ENCODE measurements at places on chromosomes 13 and 19.

DNA sequence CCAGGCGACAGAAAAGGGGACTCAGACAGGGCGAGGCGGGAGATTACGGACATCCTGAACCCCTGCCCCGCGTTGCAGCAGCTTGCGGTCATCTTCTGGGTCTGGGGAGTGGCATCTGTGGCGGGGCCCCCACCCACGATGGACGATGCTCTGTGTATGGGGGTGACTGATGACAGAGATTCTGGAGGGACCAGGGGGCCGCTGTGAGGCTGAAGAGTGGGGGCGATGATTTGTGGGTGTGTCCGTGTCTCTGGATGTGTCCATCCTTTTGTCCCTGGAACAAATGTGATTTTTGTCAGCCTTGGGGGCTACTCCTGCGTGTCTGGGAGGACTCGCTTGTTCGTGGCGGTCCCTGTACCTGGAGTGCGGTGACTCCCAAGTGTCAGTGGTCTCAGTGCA is 17.7 kb downstream of the ZNF77 start:
- DNase-seq, result no peak

DNA sequence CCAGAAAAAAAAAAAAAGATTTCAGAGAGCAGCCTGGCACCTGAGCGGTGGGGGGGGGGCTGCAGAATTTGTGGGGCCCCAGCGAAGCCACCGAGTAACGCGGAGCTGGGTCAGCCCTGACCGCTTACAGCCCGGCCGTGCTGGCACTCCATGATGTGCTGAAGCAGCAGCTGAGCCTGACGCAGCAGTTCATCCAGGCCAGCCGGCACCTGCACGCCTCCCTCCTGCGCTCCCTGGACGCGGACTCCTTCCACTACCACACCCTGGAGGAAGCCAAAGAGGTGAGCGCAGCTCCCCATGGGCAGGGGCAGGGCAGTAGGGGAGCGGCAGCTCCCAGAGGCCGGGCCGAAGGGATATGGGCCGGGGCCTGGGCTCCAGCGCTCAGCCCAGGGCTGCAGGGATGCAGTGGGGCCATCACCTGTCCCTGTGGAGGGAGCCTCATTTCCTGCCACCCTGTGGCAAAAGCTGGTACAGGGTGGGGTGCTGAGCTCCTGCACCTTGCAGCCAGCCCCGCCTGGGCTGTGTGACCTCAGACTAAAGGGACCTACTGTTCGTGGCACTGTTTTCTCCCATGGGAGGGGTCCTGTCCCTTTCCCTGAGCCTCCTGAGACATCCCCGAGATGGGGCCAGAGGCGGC is 18.3 kb downstream of the C19orf44 start:
- DNase-seq, result no peak

GRCh38 chr13:20198781-20199180 is 6.0 kb upstream of the GJB2 start:
- no peak for DNase-seq

DNA sequence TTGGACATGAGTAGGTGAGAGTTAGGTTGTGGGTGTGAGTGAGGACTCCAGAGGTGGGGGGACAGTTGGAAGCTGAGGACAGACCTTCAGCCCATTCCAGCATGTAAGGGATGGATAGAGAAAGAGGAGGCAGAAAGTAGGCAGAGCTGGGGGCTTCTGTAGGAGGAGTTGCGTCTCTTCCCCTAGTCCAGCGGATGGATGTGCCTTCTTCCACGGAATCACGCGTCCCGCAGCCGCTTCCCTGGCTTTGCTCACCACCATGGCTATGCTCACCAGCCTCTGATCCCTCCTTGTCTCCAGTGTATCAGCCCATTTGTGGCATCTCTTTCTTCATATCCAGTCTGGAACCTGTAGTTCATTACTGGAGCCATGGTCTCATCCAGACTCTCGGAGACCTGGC is 5.6 kb downstream of the UBAC2 start:
- DNase-seq, result no peak

GRCh38 chr13:90613076-90613795 is 734.3 kb upstream of the MIR17HG start:
- no peak for DNase-seq

DNA sequence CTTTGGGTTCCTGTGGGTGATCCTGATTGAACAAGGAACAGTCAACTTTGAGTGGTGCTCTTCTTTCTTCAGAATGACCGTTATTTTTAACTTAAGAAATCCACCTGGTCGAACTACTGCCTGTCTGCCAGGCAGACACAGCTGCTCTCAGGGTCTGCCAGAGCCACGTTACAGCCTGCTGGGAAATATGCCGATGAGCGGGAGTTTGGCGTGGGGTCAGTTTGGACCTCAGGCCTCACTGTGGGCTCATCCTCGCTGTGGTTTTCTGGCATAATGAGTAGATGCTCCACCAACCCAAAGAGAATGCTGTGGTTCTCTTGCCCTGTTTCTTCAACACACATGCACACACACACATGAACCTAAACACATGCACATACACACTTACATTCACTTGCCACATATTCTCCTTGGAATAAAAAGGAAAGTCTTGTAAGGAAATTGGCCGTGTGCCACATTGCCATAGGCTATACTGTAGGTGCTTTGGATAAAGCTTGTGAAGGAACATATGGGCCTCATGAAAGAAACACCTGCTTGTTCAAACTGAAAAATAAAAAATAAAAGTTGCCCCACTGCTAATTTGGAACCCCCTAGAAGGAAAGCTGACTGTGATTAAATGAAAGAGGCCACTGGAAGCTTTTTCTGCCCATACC is 598.7 kb upstream of the KLF12 start:
- DNase-seq, result no peak

DNA sequence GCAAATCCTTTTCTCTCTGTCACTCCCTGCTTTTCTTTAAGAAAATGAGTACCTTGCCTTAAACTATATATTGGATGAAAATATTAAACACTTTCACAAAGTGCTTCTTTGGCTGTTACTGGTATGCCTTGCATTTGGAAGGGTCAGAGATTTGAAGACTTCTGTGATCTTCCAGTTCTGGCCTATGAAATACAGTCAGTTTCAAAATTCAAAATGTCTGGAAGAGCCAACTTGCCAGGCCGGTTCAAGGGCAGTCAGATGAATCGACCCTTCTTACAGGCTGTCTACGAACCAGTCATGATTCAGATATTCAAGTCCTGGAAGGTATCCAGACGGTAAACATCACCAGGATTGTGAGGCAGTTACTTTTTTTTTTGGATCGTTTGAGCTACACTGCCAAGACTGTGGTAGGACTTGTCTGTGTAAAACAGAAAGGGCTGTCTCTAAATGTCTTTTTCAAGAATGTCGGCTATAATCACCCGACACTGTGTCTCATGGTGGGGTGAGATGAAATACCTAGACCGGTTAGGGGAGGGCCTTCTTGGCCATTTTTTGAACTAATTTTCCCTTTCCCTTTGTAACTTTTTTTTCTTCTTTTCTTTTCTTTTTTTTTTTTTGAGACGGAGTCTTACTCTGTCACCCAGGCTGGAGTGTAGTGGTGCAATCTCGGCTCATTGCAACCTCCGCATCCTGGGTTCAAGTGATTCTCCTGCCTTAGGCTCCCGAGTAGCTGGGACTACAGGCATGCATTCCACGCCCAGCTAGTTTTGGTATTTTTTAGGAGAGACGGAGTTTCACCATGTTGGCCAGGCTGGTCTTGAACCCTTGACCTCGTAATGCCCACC is 11.2 kb downstream of the ACTN4 start:
- DNase-seq, result no peak

DNA sequence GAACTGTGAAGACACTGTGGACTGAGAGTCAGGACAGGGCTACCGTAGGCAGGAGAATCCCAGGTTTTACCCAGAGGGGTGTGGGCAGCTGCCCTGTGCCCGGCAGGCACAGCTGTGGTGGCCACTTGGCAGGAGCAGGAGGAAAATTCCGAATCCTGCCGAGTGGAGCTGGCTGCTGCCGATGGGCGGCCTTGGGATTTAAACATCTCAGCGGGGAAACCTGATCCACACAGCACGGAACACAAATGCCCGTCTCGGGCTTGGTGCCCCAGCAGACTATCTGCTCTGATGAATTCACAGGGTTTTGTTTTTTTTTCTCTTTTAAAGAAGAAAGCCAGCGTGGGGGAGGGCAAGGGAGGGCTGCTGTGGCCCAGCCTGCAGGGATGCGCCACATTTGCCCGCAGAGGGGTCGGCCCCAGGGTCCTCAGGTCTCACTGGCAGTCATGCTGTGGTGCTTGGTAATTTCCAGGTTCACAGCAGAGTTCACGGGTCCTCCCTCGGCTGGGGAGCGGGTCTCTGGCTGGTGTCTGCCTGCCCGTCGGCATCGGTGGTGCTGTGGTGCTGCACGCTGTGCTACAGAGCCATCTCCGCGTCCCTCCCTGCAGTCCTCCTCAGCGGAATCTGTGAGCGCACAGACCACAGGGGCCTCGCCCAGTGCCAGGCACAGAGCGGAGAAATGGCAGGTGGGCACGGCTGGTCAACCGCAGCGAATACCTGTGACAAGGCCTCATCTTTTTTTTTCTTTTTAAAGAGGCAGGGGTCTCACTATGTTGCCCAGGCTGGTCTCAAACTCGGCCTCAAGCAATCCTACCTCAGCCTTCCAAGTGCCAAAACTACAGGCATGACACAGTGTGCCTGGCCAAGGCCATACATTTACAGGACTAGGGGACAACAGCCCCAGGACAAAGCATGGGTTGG is 28.1 kb downstream of the MPND start:
- no peak for DNase-seq

GRCh38 chr13:94595001-94595949 is 677 bp downstream of the TGDS start:
- no peak for DNase-seq

GRCh38 chr19:23772675-23773063 is 14.0 kb upstream of the ZNF681 start:
- DNase-seq, result no peak

DNA sequence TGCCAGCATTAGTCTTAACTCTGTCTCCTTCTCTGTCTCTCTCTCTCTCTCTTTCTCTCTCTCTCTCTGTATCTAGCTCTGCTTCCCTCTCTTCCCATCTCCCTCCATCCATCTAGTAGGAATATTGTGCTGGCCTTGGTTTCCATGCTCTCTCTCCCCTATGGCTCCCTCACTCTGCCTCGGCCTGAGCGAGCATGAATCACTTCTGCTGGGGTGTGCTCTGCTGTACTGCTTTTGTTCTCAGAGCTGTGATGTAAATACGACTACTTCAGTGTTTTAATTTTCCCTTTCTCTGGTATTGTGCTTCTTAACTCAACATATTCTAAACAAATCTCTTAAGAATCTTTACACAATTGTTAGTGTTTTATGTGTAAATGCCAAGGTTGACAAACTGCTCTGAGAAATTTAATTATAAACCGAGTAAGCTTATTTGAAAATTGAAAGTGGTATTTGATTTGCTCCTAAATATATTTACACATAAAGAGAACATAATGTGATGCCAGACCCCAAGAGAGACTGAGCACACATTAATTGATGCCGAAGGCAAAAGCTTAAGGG is 211.5 kb upstream of the KL start:
- DNase-seq, result no peak

GRCh38 chr13:108705031-108705430 is 75.6 kb downstream of the MYO16 start:
- DNase-seq, result no peak

DNA sequence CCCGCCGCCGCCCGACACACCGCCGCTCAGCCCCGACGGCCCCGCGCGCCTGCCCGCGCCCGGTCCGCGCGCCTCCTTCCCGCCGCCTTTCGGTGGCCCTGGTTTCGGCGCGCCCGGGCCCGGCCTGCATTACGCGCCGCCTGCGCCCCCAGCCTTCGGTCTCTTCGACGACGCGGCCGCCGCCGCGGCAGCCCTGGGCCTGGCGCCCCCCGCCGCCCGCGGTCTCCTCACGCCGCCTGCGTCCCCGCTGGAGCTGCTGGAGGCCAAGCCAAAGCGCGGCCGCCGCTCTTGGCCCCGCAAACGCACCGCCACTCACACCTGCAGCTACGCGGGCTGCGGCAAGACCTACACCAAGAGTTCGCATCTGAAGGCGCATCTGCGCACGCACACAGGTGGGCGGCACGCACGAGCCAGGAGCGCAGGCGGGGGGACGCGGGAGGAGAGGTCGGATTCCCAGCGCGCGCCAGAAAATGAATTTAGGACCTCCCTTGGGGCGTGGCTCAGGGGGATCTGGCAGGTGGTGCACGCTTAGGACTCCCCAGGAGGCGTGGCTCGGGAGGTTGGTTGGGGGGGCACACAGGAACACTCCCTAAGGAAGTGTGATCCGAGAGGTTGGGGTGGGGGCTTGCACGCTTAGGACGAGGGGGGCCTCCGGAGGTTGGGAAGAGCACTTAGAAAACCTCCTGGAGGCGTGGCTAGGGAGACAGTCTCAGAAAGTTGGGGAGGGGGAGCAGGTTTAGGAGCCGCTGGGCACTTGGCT is 1.2 kb downstream of the KLF2 start:
- no peak for DNase-seq

DNA sequence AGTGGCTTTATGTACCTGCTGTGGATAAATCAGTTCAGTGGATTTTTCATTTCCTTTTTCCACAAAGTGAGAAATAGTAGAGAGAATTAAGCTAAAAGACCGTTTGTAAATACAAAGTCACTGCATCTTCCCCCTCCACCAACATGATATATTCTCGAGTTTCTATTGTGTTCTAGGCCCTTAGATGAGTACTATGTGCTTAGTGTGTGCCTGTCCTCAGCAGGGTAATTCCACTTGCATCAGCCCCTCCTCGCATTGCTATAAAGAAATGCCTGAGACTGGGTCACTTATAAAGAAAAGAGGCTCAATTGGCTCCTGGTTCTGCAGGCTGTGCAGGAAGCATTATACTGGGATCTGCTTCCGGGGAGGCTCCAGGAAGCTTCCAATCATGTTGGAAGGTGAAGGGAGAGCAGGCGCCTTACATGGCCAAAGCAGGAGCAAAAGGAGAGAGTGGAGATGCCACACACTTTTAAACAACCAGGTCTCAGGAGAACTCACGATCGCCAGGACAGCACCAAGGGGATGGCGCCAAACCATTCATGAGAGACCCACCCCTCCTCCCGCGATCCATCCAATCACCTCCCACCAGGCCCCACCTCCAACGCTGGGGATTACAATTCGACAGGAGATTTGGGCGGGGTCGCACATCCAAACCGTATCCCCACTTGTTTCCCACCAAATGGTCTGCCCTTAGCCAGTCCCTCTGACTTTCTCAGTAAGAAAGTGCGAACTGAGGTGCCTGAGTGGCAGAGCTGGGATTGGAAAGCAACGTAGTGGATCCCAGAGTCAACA is 102.3 kb upstream of the ABCC4 start:
- no peak for DNase-seq

DNA sequence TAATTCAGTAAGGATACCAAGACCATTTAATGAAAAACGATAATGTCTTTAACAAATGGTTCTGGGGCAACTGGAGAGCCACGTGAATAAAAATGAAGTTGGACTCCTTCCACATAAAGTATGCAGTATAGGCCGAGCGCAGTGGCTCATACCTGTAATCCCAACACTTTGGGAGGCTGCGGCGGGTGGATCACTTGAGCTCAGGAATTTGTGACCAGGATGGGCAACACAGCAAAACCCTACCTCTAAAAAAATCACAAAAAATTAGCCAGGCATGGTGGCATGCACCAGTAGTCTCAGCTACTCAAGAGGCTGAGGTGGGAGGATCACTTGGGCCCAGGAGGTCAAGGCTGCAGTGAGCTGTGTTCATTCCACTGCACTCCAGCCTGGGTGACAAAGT is 20.6 kb upstream of the CD33 start:
- DNase-seq, result no peak

GRCh38 chr13:105863300-105863920 is 672.1 kb downstream of the EFNB2 start:
- DNase-seq, result no peak

- no peak for DNase-seq
These were observed 152.4 kb upstream of the TSHZ3 start for GRCh38 chr19:31501427-31502195.

All from stimulated activated CD8-positive, alpha-beta memory T cell treated with anti-CD3 and anti-CD28 coated beads, Interleukin-12 subunit alpha, Interleukin-12 subunit beta, amount 100 ng/mL, for 1 hour (primary cell).